ENCODE measurements at places on chromosomes 3 and 15.

GRCh38 chr3:98991393-98991792 is 89.9 kb upstream of the DCBLD2 start:
- no peak for DNase-seq

DNA sequence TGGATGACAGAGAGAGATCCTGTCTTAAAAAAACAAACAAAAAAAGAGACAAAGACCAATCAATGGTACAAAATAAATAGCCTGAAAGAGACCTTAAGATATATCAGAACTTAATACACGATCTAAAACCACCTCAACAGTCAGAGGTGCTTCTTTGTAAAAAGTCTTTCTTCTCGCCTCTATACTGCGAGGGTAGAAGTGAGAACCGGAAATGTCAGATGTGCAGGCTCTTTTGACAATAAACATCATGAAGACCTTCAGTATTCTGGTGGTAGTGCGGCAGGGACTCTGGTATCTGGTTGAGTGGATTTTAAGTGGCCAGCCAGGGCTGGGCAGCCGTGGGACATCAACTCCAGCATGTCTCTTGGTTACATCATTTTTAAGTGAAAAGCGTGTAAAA is 30.0 kb downstream of the RUBCN start:
- DNase-seq = no peak

- no peak for DNase-seq
These were observed 57.1 kb upstream of the POU1F1 start for GRCh38 chr3:87333393-87333892.

DNA sequence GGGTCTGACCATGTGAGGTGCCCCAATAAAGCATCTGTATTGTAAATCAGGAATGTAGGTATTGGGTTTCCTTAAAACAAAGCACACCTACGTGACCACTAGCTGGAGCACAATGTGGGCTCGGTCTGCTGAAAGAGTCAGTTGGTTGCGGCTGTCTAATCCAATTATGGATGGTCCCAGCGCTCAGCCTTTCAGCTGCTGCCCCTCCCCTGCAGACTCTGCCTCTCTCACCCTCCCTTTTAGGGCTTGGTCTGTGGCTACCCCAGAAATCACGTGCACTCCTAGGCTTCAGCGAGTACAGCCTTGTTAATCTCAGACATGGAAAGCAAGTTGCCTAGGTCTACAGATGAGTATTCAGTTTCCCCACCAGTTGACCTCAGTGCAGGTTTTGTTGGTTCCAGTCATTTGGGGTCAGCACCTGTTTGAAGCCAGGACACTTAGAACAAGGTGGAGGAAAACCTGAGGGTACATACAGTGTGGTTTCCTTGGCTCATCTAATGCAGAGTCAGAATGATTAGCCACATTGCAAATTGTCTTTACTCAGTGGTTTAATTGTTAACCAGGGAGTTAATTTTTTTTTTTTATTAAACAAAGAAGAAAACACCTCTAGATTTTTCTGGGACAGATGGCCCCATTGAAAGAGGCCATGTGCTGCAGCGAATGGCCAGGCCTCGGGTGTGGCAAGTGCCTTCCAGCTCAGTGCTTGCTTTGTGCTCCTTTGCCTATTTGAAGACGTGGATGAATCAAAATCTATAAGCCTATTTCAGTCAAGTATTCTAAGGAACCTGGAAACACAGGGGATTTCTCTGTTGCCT is 137.7 kb downstream of the IGF1R start:
- DNase-seq = peak; percentile 96

GRCh38 chr3:50237133-50237651 is 1.2 kb downstream of the GNAI2 start:
- peak; percentile 65 for DNase-seq

DNA sequence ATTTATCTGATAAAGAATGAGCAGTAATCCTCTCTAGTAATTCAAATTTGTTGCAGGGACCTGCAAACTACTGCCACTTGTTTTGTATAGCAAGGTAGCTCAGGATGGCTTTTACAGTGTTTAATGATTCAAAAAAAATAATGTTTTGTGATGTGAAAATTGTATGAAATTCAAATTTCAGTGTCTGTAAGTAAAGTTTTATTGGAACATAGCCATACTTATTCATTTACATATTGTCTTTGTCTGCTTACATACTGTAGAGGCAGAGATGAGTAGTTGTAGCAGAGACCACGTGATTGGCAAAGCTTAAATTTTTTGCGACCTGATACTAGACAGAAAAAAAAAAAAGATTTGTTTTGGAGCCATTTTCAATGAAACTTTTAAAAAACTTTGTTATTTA is 6.5 kb upstream of the UTS2B start:
- no peak for DNase-seq
